OCI-LY7 (cell line): ENCODE measurements at places on chromosomes 1 and 21.

DNA sequence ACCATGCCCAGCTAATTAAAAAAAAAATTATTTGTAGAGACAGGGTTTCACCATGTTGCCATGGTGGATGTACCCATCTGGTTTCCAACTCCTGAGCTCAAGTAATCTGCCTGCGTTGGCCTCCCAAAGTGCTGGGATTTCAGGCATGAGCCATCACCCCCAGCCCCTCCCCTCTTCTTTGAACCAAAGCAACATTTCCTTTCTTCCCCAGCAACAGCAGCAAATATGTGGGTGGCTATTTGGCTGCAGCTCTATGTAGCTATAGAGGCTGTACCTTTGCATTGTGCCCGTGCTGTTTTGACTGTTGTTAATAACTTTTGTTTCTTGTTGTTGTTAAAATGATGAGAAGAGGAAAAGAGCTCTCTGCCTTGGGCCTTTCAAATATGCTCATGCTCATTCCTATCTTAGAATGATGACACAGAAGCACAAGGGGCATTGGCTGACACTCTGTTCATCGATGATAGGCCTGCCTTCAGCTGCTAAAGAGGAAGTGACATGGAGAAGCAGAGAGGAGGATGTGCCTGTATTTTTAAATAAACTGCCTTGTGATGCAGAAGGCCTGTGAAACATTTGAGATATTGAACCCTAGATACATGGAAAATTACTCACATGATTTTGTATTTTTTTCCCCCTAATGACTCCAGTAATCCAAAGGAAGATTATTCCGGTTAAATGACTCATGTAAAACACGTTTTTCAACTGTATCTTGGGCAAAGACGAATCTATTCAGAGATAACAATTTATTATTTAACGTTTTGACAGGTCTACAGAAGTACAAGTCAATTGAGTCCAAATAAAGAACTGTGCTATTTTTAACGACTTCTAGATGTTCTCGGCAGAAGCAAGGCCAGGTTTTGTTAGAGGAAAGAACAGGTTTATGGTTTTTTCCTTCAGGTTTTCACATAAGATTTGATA, 20.5 kb upstream of the XPR1 start:
- DNase-seq = peak; percentile 41

GRCh38 chr1:116817582-116818064, 63.4 kb downstream of the CD2 start:
- DNase-seq = peak; percentile 81

- DNase-seq = no peak
These were observed 3.1 kb downstream of the ENO1 start for GRCh38 chr1:8875216-8875861.

GRCh38 chr1:41805771-41806471, 112.8 kb downstream of the HIVEP3 start:
- DNase-seq = no peak

DNA sequence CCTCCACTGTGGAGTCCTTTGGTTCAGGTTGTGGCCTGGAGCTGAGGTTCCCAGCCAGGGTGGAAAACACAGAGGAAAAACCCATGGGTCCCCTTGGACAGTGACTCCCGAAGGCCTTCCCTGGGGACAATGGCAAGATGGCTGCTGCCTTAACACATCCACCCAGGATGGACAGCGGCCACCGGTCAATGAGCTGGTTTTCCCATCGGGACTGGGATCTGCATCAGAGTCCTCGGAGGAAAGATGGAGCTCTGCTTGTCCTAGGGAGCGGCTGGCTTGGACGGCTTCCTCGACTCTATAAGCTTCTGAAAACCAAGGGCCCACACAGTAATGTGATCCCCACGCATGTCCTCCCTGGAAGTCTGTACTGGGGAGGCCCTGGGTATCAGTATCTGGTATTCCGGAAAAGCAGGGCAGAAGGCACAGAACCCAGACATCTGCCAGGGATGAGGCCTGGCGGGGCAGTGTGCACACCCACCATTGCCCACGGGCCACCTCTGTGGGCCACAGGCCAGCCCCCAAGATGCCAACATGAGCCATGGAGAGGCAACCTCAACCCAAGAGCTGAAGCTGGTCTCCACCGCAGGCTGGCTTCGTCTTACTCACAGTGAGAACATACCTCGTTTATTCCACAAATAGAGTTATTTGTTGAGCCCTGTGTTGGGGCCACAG, 94.7 kb upstream of the VAMP3 start:
- no peak for DNase-seq

DNA sequence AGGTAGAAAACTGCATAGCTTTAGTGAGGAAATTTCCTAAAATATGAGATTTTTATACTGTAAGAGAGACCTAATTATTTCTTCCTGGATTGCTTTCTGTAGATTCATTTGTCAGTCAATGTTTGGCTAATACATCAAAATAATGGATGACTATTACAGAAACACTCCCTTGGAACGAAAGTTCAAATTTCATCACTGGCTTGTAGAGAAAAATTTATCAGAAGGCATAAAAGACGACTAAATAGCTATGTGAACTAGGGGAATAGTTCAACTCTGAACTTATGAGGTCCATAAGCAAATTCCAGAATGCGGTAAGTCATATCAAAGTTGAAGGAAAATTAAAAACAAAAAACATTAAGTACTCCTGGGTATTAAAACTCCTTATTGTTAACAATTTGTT, 36.0 kb downstream of the WNT2B start:
- DNase-seq = no peak

- no peak for DNase-seq
These were observed 140.3 kb upstream of the ATP1B1 start for GRCh38 chr1:168966217-168966616.

DNA sequence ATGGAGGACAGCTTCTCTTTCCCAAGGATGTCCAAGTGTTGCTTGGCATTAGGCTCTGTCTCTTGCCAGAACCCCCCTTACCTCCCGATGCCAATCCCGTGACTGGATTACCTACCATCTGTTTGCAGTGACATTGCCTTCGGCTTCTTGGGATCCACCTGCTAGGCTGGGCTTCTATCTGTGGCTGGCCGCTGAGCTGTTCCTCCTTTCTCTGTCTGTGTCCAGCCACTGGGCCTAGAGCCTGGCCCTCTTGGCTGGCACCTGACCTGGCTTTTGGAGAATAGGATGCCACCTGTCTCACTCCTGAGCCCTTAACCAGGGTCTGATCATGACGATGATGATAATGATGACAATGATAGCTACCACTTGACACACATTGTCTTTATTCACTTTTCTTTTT, 41.6 kb upstream of the STUM start:
- DNase-seq = no peak

DNA sequence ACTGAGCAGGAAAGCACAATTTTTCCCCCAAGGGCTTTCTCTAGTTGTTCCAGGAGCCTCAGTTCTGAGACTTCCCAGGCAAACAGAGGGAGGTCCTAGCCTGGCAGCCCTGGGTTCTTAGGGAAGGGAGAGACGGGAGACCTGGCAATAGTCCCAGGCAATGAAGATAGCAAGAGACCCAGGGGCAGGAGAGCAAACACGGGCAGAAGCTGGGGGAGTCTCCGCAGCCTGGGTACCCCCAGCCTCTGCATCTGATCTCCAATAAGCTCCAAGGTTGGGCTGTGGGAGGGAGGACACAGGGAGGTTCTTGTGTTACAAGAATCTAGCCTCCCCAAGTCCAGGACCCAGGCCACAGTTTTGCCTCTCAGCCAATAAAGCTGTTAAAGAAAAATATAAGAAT, 2.4 kb downstream of the BLACAT1 start:
- DNase-seq = no peak

GRCh38 chr1:163927493-163927892, 605.7 kb downstream of the NUF2 start:
- DNase-seq = no peak

- no peak for DNase-seq
These were observed 774 bp downstream of the SLC2A7 start for GRCh38 chr1:9025449-9025848.

GRCh38 chr1:8831340-8831739, 13.9 kb upstream of the RERE start:
- no peak for DNase-seq

GRCh38 chr1:28663871-28664470, 4.6 kb upstream of the GMEB1 start:
- no peak for DNase-seq

- DNase-seq = no peak
These were observed 81.4 kb downstream of the NENF start for GRCh38 chr1:212514056-212514614.

DNA sequence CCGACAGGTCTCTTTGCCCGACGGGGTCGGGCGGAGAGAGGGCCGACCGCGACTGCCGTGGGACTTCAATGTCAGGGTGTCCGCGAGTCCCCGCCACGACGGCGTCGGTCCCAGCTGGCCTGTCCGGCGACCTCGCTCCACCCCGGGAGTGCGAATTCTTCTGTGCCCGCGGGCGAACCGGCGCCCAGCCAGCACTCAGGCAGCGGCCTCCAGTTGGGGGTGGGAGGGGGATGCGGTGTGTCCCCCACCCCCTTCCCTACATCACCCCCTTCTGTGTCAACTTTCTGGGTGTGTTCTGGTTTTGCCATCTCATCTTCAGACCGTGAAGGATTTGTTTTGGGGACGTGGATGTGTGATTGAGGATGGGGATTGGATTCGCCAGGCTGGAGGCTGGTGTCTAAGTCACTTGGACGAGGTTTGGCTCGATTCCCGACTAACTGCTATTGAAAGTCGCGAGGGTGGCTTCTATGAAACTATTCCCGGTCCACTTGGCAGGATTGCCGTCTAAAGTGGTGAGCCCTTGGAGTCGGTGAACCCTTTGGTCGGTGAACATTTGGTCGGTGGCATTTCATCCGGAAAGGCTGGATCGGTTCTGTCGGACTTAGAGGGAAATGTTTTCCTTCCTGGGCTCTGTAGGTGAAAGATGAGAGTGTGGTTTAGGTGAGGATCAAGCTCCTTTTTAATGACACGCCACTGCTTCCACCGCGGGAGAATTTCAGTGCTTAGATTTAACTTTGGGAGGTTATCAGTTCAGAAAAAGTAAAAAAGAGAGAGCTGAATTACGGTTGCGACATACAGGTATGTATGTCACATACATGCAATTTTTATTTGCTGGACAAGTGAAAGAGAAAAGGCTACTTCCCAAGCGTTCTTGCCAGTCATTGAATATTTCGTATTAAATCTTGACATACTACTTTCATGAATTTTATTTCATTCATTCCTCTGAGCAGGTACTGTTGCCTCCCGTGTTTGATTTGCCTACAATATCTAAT, 771 bp downstream of the ABCD3 start:
- DNase-seq = peak; percentile 7

DNA sequence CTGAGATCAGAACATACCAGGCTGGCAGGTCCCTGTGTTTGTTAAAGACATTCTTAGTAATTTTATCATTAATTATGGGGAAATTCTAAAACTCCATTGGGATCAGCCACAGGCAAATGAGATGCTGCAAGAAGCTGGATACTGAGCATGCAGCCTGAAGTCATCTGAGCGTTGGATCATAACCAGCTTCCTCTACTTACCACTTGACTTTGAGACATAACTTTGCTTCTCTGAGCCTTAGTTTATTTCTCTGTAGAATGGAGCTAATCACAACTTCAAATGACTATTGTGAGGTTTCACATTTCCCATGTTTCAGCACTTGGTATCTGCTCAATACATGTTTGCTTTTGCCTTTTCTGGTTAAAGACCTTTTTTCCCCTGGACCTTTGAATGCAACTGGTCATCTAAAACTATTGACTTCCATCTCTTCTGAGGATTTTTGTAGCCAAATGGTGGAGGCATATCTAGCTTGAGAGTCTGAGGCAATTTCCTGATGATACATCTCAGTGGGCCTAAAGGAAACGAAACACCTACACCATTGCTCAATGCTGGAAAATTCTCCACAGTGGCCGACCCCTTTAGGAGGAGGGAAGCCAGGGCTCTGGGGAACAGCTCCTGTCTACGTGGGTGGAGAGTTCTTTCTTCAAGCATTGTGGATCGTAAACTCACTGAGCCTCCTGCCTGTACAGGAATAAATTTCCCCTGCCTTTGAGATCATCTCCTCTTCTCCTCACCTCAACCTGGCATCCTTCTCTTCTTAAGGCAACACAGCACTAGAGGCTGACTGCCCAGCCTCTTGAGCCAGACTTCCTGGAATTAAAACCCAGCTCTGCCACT, 109.1 kb upstream of the HOOK1 start:
- no peak for DNase-seq

GRCh38 chr1:185157599-185158412, 839 bp downstream of the SWT1 start:
- DNase-seq = no peak

DNA sequence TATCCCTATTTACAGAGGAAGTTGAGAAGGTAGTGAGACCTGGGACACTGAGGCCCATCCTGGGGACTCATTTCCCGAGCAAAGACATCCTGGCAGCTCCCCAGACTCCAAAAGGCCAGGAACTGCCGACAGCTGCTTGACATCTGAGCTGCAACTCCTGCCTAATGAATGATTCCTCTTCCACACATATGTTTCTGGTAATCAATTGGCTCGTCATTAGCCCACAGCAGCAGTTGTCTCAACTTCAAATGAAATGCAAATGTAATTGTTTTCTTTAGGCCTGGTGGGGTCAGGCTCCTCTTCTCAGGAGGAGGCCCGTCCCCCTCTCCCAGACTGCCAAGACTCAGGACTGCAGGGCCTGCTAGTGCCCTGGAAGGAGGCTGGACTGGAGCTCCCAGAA, 61.8 kb upstream of the DISP3 start:
- no peak for DNase-seq

DNA sequence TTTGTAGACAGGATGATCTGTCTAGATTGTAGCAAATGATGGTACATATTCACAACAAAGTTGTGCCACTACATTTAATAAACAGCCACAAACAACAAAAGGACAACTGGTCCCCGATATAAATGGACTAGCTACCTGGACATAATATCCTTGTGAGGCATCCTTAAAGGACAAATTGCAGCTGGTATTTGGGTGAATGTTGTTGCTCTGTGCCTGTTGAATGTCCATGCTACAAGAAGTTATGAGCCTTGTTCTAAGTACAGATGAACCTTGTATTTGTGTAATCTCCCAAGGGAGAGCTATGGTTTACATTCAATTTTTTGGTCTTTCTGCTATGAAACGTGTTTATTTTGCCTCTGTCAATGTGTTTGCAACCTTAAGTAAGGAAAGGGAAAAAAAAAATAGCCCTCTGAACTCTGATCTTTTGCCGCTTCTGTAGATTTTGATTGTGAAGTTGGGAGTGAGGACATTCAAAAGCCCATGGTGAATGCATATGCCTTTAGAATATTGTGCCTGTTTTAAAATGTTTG, 26.5 kb downstream of the SFT2D2 start:
- DNase-seq = no peak

GRCh38 chr1:235275223-235275622, 52.8 kb downstream of the ARID4B start:
- peak; percentile 69 for DNase-seq
